Muscle of back (tissue), 13 donors: ENCODE measurements at places on chromosomes 11 and 22.

DNA sequence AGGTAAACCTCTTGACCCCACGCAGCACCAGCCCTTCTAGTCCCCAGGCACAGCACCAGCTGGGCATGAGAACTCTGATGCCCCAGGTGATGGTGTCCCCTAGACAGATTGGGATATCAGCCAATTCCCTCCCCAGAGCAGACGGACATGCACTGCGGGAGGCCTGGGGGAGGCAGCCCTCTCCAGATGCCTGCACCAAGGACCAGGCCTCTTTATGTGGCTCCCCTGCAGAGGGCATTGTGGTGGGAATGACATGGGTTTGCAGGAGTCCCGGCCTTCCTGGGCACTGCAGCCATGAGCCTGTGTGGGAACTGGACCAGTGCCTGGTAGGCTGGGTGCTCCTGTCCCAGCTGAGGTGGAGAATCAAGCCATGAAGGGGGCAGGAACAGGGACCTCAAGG, 25.9 kb downstream of the PPM1F start:
- DNase-seq, result no peak

GRCh38 chr11:110184456-110184855, 91.3 kb downstream of the ZC3H12C start:
- DNase-seq, result no peak

DNA sequence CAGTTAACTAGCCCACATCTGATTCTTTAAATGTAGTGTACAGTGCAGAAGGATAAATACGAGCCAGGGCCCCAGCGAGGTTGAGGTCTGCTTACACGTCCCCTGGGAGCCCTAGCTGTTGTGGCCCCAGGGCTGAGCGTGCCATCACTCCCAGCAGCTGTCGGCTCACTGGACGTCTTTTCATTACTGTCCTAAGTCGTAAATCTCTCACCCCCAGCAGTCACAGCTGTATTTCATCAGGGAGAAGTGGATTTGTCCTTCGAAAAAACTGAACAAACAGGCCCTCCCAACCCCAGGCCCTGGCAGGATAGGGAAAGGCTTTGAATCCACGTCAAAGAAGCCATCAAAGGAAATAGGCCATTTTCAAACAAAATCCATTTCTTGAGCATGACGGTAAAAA, 110.4 kb upstream of the CSNK2A3 start:
- peak; percentile 39 for DNase-seq

- DNase-seq, result no peak
Observed at GRCh38 chr11:126279191-126279590, 3.7 kb upstream of the TIRAP start.

GRCh38 chr22:25495285-25495684, 69.2 kb upstream of the GRK3 start:
- DNase-seq, result no peak

GRCh38 chr11:74936087-74936486, 12.8 kb downstream of the XRRA1 start:
- no peak for DNase-seq
